ENCODE measurements at places on chromosomes 11 and 22.

DNA sequence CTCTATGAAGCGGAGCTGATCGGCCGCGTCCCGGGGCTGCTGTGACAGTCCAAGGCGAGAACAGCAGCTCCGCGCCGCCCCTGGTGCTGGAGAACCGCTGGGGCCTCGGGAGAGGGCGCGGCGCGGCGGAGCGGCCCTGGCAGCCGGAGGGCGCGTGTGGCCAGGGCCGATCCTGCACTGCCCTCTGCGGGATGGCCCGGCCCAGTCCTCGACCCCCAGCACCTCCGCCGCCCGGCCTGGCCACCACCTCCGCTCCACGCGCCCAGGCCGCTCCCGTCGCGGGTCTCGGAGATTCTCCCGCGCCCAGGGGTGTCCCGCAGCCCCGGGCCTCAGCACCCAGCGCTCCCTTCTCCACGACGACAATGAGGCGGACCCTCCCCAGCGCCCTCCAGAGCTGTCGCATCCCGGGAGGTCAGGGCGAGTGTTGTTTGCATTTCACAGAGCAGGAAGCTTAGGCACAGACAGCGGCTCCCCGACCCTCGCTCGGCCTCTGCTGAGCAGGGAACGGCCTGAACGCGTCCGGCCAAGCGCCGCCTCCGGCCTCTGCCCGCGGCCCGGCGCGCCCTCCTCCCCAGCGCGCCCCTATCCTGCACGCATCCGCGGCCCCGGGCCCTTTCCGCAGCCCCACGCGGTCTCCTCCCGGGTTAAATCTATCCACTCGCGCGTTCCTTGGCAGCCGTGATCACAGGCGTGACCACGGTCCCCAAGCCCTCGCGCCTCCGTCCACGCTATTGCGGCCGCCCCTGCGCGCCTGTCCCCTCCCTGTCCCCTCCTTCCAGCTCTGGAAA, 109.7 kb downstream of the WNT7B start:
- DNase-seq: no peak

GRCh38 chr22:44828193-44828592, 75.8 kb downstream of the ARHGAP8 start:
- peak; percentile 43 for DNase-seq

DNA sequence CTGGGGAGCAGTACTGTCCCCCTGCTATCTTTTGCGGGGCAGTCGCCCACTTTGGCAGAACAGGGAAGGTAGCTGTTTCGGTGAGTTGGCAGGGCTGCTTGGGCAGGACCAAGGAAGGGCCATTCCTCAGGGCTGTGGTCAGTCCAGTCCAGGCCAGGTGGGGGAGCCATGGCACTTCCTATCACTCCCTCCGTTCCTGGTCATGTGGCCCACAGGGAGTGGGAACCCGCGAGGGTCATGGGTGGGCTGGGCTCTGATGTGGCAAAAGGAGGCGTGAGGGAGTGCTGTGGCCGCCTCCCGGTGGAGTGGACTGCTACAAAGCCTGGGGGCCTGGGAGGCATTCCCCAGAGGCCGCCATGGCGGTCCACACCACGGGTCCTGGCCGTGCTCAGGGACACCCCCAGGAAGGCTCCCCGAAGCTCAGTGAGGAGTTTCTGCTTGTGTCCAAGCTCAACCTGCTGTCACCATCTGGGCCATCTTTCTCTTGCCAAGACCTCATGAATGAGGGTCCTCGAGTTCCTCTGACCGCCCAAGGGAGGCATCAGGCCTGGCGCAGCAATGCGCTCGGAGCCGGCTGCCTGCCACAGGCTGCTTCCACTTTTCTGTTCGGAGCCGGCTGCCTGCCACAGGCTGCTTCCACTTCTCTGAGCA, 11.9 kb downstream of the CHID1 start:
- DNase-seq: no peak

DNA sequence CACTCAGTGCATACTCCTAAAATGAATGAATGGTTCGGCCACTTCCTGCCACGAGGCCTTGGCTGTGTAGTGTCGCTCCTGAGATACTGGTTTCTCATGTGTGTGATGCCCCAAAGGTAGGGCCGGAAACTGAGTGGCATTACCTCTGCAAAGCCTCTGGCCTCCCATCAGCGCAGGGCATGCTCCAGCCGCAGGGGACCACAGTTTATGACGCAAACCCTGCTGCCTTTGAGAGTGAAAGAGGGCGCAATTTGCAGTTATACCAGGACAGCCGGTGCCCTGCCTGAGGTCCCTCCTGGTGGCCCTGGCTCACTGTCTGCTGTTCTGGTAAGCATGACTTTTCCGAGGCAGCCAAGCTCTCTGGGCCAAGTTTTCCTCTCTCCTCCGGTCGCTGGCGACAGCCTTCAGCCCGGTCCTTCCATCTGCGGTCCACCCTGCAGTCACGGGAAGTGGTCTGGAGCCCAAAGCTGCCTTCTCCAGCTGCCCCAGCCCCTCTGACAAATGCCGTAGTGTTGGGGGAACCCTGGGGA, 2.4 kb upstream of the FGF3 start:
- DNase-seq: no peak

DNA sequence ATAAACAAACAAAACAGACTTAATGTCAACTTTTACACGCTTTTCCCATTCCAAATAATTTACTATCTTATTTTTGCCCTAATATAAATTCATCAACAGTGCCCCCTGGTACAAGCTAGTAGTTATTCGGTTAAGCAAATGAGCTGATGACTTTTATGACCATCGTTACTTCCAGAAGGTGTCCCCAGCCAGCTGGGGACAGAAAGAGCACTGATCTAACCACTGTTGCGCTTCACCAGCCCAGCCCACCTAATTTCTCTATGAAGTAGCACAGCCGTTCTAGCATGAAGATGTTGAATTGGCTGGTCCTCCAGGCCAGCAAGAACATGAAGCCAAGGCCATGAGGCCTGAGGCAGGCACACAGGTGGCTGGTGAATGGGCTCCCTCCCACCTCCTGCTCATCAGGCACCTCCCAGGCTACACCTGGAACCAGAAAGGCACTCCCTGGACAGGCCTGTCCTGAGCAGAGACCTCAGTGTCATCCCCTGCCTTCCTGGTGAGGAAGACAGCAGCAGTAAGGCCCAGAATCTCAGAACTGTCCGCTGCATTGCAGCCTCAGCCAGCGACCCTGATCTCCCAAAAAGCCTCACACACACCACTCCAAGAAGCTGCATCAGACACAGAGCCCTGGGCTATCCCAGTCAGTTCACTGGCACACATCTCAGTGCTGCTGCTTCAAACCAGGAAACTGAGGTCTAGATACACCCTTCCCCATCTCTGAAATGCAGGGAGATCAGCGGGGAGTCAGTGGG, 12.9 kb downstream of the GNB1L start:
- no peak for DNase-seq

DNA sequence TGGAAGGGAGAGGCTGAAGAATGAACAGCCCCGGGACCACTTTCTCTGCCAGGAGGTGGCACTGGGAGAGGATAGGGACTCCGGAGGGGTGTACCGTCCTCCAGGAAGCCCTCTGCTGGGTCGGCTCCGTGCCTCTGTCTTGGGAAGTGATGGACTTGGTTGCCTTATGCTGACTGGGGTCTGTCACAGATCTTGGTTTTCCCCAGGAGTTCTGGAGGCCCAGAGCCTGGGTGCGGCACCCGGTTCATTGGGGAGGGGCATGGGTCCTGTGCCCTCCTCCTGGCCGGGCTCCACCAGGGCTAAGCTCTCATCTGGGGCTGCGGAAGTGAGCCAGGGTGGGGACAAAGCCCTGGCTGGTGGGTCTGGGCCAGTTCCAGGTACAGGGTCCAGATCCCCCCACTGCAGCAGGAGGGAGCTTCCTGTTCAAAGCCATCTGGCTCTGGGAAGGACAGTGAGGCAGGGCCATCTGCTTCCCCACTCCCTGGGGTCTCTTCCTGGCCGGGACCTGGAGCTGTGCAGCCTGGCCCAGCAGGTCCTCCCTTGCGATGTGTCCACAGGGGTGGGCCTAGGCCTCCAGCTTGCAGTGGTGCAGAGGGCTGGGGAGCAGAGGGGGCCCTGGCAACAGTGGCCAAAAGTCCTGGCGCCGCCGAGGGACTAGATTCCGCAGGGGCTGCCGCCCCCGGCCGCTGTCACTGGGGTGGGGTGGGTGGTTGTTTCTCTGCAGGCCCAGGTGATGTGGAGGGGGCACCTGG, 1.1 kb upstream of the AP2A2 start:
- no peak for DNase-seq

DNA sequence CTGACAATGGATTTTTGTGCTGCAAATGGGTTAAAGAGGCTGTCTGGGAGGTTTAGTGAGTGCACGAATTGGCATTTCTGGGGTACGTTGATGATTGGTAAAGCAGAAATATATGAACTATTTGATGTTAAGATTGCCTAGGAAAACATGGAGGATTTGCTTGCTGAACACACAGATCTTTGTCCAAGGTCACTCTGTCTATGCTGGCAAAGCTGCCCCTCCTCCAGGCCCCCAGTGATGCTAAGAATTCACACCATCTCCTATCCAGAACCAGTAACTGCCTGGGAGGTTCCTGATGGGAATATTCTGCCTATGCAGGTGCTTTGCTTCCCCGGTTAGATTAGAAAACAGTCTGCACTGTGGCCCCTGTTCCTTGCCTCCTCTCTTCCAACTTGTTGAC, 5.8 kb downstream of the MTNR1B start:
- no peak for DNase-seq

- DNase-seq: no peak
Measured at GRCh38 chr11:93685196-93685595, 23.7 kb downstream of the CEP295 start.

DNA sequence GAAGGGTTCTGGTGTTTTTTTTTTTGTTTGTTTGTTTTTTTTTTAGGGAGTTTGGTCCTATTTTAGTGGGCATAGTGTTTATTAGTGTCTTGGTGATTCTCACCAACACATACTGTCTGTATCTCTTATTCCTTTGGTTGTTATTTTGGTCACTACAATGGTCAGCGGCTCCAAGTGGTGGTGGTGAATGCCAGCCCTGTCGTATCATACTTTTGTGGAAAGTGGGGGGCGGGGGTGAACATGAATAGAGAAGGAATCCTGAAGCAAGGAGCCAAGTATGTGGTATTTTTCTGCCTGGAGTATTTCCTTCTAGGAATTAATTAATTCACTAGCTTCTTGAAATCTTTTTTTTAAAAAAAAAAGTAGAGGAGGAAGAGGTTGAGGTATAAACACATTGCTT, 79.6 kb downstream of the GRK3 start:
- DNase-seq: no peak

DNA sequence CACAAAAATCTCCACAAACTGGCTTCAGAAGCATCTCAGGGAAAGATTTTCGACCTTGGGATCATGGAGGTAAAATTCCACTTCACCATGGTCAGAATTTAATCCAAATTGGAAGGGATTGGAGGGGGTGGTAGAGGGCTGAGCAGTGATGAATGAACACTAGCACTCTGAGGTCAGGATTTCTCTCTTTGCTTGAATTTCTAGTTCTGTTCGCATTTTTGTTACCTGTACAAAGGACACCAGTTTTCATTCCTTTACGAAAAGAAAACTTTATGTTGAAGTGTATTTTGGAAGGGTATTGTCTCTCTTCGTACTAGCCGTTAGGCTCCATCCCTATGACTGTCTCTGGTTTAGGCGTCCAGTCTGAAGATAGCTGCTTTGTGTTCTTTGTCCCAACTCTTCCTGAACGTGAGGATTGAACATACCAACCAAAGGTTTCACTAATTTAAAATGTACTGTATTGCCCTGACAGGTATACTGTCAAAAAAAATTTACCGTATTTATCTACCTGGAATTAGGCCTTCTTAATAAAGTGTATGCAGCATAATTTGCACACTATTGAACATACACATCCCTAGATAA, 772 bp downstream of the GRAP2 start:
- no peak for DNase-seq

DNA sequence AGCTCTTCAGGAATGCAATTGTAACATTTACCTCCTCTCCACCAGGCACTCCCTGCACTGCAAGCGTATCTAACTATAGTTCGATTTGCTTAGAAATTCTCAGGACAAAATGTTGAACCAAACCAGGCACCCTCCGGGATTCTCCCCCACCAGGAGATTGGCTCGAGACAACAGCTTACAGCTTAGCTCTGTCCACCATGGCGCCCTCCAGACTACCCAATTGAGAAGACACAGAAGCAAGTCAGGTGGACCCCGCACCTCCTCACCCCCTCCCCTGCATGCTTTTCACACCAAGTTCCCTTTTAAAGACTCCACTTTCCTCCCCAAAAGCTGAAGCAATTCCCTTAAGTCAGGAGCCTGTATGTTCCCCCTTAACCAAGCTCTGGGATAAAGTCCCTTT, 34.7 kb upstream of the RFPL3 start:
- DNase-seq: no peak

DNA sequence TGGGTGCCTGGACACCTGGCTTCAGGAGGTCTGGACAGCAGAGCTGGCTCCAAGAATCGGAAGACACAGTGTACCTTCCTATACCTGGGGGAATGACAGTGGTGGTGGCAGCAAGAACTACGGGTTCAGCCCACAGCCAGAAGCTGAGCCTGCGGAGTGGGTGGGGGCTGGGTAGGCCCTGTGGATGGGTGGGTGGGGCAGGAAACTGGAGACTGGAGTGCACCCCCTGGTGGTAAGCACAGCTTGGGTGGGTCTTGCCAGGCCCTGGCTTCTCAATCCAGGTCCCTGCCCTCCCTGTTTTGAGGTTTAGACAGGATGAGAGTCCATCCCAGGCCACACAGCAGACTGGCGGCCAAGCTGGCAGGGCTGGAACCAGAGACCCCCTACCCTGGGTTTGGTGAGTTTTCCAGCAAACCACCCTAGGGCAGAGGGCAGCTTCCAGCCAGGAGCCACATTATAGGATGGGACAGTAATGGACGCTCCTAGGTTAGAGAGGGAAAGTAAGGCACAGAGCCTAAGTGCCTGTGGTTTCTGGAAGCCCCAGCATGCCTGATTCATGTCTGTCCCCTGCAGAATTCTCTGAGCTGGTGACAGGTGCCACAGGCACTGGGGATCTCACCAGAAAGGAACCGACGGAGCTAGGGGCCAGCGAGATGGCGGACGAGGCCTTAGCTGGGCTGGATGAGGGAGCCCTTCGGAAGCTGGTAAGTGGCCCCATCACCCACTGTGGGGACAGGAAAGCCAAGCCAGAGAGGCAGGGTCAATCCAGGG, 1.7 kb downstream of the SMTN start:
- DNase-seq: peak; percentile 80

- DNase-seq: no peak
Measured at GRCh38 chr11:31646216-31646615, 136.6 kb downstream of the ELP4 start.

GRCh38 chr11:94770563-94771120, 2.5 kb downstream of the AMOTL1 start:
- DNase-seq: no peak

- DNase-seq: no peak
Measured at GRCh38 chr11:83172551-83172950, 15.6 kb downstream of the PCF11 start.

GRCh38 chr11:10385696-10386095, 69.4 kb upstream of the AMPD3 start:
- DNase-seq: no peak

GRCh38 chr11:117425679-117426296, 98.1 kb downstream of the CEP164 start:
- no peak for DNase-seq
